ENCODE measurements at places on chromosomes 2 and 18.

DNA sequence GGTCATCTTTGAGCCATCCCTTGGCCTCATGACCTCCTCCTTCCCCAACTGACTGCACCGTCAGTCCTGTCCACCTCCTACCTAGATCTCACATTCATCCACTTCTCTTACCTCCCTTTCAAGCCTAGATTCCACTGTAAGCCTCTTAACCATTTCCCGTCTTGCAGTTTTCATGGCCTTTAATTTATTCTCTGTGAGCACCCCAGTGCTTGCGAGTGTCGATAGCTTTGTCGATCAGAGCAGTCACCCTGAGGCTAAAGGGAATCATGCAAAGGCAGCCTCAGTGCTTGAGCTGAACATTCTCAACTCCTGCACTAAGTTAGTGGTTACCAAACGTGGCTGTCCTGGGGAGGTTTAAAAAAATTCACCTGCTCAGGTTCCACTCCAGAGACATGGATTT is 14.7 kb downstream of the ARHGAP25 start:
- DNase-seq: no peak

- no peak for DNase-seq
These were observed 109.2 kb upstream of the OTX1 start for GRCh38 chr2:62941413-62941812.

- no peak for DNase-seq
These were observed 510.9 kb upstream of the CELF4 start for GRCh38 chr18:38076346-38077070.

DNA sequence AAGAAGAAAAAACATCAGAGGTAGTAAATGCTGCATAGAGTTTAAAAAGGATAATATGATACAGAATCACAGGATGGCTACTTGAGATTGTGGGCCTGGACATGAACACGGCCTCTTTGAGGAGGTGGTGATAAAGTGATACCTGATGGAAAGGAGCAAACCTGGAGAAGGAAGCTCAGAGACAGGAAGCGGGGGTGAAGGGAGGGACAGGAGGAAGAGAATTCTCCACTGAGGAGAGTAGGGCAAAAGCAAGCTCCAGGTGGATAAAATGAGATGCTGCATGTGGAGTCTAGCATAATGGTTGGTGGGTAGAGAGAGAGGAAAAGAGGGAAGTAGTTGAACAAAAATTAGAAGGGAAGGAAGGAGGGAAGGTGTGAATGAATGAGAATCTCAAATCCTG is 77.0 kb upstream of the GALNT3 start:
- no peak for DNase-seq

- no peak for DNase-seq
These were observed 273.1 kb downstream of the TSN start for GRCh38 chr2:122028371-122029100.

GRCh38 chr18:50857694-50858093 is 21.2 kb upstream of the ME2 start:
- DNase-seq: no peak

DNA sequence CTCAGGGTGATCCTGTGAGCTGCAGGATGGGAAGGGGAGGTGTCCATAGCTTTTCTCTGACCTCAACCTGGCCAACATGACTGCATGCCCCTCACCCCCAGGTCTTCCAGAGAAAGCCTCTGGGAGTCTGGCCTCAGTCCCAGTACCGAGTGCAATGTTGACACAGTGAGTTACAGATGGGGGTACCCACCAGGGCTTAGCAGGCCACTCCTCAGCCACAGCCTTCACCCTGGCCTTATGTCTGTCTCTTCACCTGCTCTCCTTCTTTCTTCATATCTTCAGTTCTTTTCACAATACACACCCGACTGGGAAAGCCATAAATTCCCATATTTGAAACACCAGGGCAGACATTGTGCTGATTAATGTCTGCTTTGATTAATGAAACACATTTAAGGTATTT is 33.5 kb downstream of the AOX1 start:
- no peak for DNase-seq

Measured in activated T-helper 1 cell treated with anti-CD3 and anti-CD28 coated beads, Interleukin-12 subunit alpha, Interleukin-12 subunit beta, Interleukin-2, Interleukin-4 antibody, amounts not matched to agents 30 ng/mL and 10 ng/mL and 1 ng/mL, durations not matched to agents 14 hours and 24 hours and 36 hours (primary cell).